ENCODE measurements at places on chromosomes 5 and 9.

DNA sequence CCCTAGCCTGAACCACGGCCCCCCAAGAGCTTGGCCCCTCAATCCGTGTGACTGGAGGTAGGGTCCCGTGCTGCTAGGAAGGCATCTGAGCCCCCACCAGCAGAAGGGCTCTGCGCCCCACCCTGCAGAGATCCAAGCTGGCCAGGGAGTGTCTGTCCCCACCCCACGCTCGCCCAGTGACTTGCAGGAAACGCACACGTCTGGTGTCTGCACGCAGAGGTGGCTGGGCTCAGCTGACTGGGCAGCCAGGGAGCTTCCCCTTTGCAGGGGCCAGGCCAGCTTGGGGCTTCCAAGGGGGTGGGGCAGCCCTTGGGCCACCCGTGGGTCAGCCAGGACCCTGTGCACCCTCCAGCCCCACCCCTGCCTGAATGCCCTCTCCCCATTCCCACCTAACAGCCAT lies 24.3 kb downstream of the NOTCH1 start:
- DNase-seq, result no peak

DNA sequence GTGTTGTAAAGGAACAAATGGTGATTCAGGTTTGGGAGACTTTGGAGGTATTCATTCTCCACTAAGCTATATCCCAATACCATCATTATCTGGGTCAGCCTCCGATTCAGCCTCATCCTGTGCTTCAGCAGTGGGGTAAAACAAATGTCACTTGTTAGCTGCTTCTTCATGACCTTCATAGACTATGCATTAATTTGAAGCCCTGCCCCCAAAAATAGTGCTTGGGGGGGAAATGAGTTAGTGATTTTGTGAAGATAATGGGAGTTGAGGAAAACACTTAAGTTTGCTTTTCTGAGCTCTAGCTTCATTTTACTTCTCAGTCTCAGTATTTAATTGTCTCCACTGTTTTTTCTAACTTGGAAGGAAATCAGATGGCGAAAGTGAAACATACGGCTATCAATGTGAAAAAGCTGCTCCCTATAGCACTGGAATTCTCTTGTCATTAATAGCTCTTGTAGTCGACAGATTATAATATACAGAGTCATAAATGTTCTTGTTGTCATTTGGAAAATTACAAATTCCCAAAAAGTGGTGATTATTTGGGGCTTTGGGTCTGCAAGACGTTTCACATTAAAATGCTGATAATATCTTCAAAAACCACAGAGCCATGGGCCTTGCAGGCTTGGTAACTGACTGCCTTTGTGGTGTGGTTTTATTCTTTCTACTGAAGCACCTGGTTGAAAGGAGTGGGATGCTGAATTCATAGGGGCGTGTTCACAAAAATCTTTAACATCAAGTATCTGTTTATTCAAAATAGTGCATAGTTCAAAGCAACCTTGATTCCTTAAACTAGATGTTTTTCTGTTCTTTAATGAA lies 40.0 kb downstream of the PIK3R1 start:
- no peak for DNase-seq

GRCh38 chr5:54009357-54009756 lies 301.0 kb downstream of the ARL15 start:
- DNase-seq, result no peak

DNA sequence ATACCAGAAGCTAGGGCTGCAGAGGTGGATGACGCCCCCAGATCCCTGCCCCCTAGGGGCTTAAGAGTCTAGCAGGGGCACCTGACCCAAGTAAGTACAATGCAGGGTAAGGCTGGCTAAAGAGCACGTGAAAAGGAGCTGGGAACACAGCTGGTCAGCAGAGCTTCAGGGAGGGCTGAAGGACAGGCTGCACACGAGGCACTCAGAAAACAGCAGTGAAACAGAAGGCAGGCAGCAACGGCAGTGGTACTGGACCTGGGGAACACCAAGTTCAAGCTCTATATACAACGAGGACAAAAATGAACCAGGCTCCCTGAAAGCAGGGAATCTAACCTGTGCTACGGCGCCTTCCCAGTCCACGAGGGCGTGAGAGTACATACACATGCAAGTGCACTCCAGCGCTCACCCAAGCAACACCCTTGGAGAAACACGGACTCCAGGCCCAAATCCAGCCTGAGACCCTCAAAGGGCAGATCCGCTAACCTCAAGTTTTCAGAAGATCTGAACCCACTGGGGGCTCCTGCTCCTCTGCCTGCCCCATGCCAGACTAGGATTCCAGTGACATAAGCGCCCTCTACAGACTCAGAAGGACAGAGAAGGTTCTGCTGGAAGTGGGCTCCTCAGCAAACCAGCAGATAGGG lies 57.4 kb downstream of the PSMB7 start:
- no peak for DNase-seq

- DNase-seq, result no peak
Measured at GRCh38 chr5:146799671-146800070, 78.9 kb downstream of the PPP2R2B start.

- DNase-seq, result no peak
Measured at GRCh38 chr9:86550401-86550800, 196.2 kb upstream of the TUT7 start.

DNA sequence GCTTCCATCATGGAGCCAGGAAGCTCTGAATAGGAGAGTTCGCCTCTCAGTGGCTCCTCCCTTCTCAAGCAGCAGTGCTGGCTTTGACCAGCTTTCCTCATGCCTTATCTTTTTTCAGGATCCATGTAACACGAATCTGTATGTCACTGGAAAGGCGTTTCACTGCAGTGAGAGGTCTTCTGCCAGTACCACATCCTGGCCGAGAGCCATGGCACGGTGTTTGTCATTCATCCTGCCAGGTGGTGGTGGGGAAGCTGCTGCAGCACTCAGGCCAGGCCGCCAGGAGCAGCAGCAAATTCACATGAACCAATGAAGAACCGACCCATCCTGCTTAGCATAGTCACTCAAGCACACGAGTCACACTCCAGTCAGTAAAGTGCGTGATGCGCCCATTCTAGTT lies 179.0 kb downstream of the FANCC start:
- DNase-seq, result no peak

DNA sequence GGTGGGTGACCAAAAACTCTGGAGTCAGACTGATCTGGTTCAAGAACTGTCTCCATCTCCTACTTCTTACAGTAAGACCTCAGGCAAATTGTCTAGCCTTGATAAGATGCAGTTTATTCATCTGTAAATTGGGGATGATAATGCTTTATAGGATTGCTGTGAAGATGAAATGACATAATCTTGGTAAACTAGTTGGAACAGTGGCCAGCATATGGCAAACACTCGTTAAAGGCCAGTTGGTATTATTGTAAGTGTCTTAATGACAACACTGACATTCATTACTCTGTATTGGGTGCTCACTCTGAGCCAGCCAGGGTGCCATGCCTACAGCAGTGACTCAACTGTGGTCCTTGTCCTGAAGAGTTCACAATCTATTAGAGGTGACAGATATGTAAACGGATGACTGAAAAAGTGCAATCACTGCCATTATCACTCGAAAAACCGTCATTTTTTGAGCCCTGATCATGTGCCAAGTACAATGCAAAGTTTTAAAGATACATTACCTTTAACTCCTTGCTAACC lies 84.9 kb upstream of the HSPA9 start:
- DNase-seq, result no peak

DNA sequence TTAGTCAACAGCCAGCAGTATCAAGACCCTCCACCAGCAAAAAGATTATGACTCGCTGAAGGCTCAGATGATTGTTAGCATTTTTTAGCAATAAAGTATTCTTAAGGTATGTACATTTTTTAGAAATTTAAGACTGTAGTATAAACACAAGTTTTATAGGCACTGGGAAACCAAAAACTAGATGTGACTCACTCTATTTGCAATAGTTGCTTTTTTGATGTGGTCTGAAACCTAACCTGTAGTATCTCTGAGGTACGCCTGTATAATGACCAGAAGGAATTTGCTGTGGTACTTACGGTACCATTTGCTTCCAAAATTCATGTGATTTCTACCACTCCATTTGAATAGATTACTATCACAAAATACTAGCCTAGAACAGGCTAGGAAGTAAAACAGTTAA lies 60.8 kb downstream of the WDR41 start:
- no peak for DNase-seq

DNA sequence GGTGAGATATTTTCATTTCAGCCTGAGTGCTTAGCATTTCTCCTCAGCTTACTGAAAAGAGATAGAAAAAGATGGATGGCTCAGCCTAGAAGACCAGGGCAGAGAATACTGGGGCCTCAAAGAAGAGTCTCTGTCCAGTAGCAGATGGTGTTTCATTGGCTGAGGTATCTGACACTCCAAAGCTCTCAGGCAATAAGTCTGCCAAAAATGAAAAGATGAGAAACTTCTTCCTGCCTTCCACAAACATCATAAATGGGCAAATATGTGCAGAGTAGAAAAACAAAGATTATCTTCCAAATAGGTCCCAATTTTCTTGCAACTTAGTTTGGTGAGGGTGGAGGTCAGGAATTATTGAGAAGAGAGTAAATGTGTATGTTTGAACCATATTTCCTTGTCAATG lies 87.4 kb upstream of the ICE1 start:
- DNase-seq, result no peak

DNA sequence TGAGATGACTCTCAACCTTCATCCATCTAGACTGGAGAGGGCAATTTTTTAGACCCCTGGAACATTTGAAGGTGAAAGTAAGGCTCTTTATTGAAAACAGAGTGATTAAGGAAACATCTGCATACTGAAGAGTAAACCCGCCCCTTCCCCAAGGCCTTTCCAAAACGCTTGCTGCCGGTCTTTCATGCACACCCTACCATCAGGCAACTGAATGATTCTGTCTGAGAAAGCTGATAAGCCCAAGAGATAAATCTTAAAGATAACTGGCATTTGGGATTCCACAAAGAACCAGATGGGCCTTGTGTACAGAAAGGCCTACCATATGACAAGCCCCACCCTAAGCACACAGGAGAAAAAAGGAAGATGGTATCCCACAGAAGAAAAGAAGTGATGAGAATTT lies 54.4 kb upstream of the PIK3R1 start:
- DNase-seq, result no peak

GRCh38 chr5:148414833-148415232 lies 31.1 kb downstream of the FBXO38 start:
- no peak for DNase-seq

DNA sequence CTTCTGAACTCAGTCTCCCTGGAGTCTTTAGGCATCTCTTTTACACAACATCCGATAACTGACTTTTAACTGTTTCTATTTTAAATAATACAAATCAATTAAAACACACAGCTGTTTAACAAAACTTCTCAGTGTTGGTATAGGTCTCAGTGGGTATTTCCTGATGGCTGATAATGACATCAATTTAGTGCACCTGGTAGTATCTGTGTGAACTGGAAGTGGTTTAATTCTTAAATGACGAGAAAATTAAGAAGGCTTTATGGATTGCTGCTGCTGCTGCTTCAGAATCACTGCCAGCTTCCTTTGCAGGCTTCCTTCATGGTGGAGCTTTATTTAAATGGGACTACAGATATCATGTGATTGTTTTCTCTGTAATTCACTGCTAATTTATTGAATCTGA lies 92.3 kb downstream of the RPS23 start:
- DNase-seq, result no peak

GRCh38 chr5:150489360-150490295 lies 18.3 kb upstream of the NDST1 start:
- no peak for DNase-seq

- no peak for DNase-seq
Measured at GRCh38 chr9:8719833-8720486, 920.4 kb upstream of the DMAC1 start.

DNA sequence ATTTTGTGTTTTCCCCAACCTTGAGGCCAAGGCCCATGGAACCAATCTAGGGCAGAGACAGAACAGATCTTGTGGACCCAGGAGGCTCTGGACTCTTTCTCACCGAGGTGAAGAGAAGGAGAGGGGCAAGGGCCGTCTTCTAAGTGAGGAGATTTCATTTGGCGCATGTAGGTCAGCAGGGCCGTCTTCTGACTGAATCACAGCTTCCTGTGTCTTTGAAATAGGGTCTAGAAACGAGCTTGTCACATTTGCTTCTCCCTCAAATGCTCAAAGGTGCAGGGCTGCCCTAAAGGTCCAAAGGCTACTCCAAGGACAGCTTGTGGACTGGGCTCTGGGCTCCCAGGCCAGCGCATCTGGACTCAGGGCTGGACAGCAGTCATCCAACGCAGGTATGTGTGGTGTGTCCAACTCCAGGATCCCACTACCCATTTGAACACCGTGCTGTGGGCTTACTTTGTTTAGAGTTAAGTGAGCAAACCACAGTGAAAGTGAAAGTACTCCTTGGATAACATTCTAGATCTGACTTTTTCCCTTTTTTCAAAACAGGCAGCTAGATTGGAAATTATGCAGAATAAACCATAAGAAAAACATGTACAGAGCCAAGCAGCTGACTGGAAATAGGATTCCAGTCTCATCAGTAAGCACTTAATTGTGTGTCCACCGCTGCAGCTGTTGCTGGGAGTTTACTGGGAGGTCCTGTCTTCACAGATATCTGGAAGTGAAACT lies 357.0 kb downstream of the GADD45G start:
- no peak for DNase-seq

GRCh38 chr5:174922955-174923354 lies 198.6 kb downstream of the MSX2 start:
- DNase-seq, result no peak

DNA sequence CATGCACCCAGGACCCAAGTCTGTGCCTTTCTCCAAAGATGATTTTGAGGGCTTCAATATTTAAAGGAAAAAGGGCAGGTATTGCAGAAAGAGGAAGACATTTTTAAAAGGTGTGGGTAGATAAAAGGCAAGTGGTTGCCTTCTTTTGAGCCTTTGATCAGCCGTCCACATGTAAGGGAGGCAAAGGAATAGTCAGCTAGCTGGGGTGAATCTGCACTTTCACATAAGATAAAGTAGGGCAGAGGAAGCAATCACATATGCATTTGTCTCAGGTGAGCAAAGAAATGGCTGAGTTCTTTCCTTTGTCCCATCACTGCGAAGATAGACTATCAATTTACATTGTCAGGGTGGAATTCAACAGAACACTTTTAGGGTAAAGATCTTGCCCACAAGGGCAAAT lies 19.9 kb downstream of the MGAT1 start:
- DNase-seq, result no peak
